ENCODE measurements at places on chromosomes 12 and 14. TPM values are rescaled to one million over a fixed set of nuclear protein-coding genes. Genes with fewer than 3 reads are reported as not detected.

Gene MYF5
- total RNA-seq: 28.2 TPM

Gene SERPINA9
- total RNA-seq: not detected

Gene ERP27
- not detected for total RNA-seq

Gene OR5AU1
- not detected for total RNA-seq

Gene PCED1B
- 1.0 TPM for total RNA-seq

Gene TSPAN9
- total RNA-seq: 66.3 TPM

Gene KCNMB4
- total RNA-seq: 6.3 TPM

Gene MYH6
- total RNA-seq: 2.1 TPM

Gene C12orf50
- not detected for total RNA-seq

Gene MANSC1
- total RNA-seq: 1.6 TPM

Gene COL2A1
- 88.2 TPM for total RNA-seq

Gene RGS6
- total RNA-seq: 5.2 TPM

Gene KLRD1
- total RNA-seq: 0.52 TPM

Gene ENDOU
- total RNA-seq: 1.0 TPM

Gene GLS2
- total RNA-seq: not detected

Gene PRKAB1
- 12.5 TPM for total RNA-seq

Gene PTPN6
- total RNA-seq: 7.8 TPM

Gene BBOF1
- total RNA-seq: 2.1 TPM

Gene COX8C
- not detected for total RNA-seq

Gene RNASE9
- not detected for total RNA-seq

Gene AJUBA
- 77.8 TPM for total RNA-seq

Gene PAPLN
- 1.6 TPM for total RNA-seq

Gene NEDD1
- 15.7 TPM for total RNA-seq

Gene MYO1A
- not detected for total RNA-seq

Gene PTPRR
- total RNA-seq: 1.0 TPM

Gene KRT71
- not detected for total RNA-seq

Gene C12orf56
- 0.52 TPM for total RNA-seq

Gene PLA2G1B
- total RNA-seq: not detected

Gene HHIPL1
- 2.6 TPM for total RNA-seq

Gene AGAP2
- 2.1 TPM for total RNA-seq

Gene SIRT4
- total RNA-seq: 3.7 TPM

Gene P2RX7
- 2.1 TPM for total RNA-seq

Gene DPPA3
- not detected for total RNA-seq

Gene KCNJ8
- total RNA-seq: 32.4 TPM

Gene GALNT8
- total RNA-seq: 5.2 TPM

Gene PZP
- 1.0 TPM for total RNA-seq

Gene LALBA
- not detected for total RNA-seq

Gene STYK1
- not detected for total RNA-seq

Gene CACNB3
- 4.2 TPM for total RNA-seq

Gene SIX1
- 45.4 TPM for total RNA-seq

Gene TNS2
- total RNA-seq: 21.9 TPM

Gene CLEC9A
- total RNA-seq: not detected

Gene SELPLG
- 3.7 TPM for total RNA-seq

Gene HPD
- total RNA-seq: not detected

Gene AQP5
- total RNA-seq: 1.0 TPM

Gene C12orf54
- total RNA-seq: not detected

Gene TAS2R30
- 12.5 TPM for total RNA-seq

Gene HOXC10
- 3.7 TPM for total RNA-seq

Gene SLC39A5
- total RNA-seq: not detected

Gene DHH
- 1.6 TPM for total RNA-seq

Gene SPIC
- total RNA-seq: not detected

Gene OTX2
- not detected for total RNA-seq

Gene OLR1
- not detected for total RNA-seq

Gene LRRK2
- 11.0 TPM for total RNA-seq

All from skeletal muscle tissue (tissue), 5 donors.